ENCODE measurements at places on chromosomes 11 and 22.

DNA sequence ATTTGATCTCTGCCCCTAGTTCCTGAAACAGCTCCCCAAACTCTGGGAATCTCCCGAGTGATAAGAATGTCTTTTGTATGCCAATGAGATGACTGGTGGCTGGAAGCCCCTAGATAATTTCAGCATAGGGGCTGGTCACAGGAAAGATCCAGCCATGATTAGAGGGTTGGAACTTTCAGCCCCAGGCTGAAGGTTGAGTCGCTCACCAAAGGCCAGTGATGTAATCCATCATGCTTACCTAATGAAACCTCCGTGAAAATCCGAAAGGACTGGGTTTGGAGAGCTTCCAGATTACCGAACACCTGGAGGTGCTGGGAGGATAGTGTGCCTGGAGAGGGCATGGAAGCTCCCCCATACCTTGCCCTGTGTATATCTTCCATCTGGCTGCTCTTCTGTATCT, 26.0 kb downstream of the LRRC32 start:
- no peak for DNase-seq

GRCh38 chr11:133977067-133977677, 20.4 kb upstream of the IGSF9B start:
- DNase-seq = no peak

- no peak for DNase-seq
These were observed 25.3 kb downstream of the UEVLD start for GRCh38 chr11:18563090-18563730.

GRCh38 chr22:22960307-22960706, 72.7 kb downstream of the IGLL5 start:
- DNase-seq = no peak

GRCh38 chr11:75812542-75813040, 2.4 kb upstream of the UVRAG start:
- DNase-seq = no peak

Data from anterior cingulate cortex (tissue), 58 donors.